ENCODE measurements at places on chromosomes 1 and 21.

- DNase-seq: peak; percentile 94
Observed at GRCh38 chr1:25743164-25744139, 56.5 kb upstream of the SELENON start.

- DNase-seq: no peak
Observed at GRCh38 chr1:46467183-46467504, 22.5 kb upstream of the DMBX1 start.

- peak; percentile 16 for DNase-seq
Observed at GRCh38 chr1:231211005-231211857, 29.8 kb upstream of the GNPAT start.

DNA sequence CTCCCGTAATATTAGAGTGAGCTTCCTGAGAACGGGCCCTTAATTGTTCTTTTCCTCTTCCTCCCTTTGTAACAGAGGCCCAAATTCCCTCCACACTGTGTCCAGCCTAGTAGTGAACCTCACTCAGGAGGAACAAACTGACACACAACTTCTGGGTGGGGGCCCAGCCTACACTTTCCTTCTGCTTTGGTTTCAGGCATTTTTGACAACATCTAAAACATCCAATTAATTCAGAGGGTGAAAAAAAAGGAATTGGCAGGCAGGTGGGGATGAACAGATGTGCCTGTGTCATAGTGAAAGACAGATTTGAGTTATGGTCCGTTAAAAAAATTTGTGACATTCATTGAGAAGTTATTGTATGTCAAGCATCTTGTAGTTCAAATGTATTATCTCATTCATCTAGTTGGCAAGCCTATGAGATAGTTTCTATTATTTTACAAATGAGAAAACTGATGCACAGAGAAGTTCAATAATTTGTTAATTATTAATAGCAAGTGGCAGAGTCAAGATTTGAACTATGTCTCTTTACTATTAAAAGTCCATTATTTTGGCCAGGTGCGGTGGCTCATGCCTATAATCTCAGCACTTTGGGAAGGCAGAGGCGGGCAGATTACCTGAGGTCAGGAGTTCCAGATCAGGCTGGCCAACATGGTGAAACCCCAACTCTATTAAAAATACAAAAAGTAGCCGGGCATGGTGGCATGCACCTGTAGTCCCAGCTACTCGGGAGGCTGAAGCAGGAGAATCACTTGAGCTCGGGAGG is 41.6 kb upstream of the LRIG2 start:
- DNase-seq: no peak

DNA sequence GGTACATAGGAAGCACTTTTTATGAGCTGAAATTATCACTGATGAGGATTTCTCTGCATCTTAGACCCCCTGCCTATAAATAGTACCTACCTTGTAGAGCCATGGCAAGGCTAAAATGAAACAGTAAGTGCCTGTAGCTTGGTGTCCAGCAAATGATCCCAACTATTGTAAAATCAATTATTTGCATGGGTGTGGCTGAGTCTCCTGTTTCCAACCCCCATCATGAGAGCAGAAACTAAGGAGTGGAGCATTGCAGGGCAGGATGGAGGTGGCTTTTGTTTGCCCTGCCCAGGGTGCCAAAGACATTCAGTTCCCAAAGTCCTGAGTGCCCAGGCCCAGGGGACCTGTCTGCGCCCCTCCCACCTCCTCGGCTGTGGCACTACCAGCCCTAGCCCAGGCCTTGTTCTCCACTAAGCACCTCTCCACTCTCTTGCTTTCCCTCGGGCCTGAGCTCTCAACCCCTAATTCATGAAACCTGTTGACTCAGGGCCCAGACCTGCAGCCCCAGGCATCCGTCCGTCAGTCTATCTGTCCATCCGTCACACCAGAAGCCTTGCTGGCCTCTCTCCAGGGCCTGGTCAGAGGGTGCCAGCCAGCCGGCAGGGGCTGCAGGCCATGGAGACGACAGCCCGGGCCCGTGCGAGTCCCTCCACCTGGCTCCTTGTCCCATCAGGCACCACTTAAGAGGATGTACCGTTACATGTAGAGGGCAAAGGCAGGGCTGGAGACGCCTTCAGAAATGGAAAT is 39.6 kb downstream of the PAX7 start:
- DNase-seq: no peak

DNA sequence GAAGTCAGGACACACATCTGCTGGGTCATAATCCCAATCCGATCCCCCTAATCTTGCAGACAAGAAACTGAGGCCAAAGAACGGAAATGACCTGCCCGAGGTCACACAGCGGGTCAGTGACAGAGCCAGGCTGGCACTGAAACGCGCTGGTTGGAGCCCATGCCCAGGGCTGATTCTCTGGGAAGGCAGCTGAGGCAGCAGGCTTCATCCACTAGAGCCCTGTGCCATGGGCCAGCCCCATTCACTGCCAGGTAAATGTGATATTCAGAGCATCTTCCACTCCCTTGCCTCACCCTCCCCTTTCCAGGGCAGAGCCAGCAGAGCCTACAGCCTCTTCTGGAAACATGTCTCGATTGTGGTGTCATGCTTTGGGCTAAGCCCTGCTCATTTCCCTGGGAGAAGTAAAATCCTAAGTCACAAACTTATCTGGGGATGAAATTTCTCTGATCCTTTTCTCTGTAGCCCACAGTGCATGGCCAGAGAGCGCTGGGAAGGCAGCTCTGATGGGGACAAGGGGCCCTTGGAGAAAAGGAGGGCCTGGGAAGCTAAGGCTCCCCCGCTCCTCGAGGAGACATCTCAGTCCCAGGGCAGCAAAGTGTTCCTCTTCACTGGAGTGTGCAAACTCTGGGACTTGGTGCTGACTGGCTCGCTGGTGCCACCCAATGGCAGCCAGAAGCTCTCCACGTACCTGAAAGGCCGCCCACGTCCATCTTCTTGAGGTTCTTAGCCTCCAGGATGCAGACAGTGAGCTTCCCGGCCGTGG is 110.4 kb downstream of the SYT2 start:
- peak; percentile 51 for DNase-seq

- no peak for DNase-seq
Observed at GRCh38 chr1:63918418-63918945, 144.7 kb downstream of the ROR1 start.

DNA sequence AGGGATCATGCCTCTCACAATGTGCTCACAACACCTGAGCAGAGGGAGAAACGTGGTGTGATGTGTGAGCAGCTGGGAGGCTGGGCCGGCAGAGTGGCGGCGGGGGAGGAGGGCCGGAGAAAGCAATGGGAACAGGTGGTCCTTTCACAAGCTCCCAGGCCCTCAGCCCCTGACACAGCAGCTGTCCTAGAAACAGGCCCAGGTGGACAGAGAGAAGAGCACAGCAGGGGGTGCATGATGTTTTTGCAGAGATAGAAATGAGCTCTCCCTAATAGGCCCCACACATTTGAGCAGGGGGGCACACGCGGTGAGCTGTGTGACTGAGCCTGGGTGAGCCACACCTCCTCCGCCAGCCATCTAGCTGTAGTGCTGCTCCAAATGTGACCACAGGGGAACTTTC is 7.6 kb upstream of the RGS16 start:
- no peak for DNase-seq
